ENCODE measurements at places on chromosomes 2 and 18.
A peak's percentile ranks its signal among the peaks of the same experiment; 100 is the strongest.

- DNase-seq, result peak; percentile 8
These were observed 116.6 kb downstream of the ATL2 start for GRCh38 chr2:38260469-38260868.

- DNase-seq, result no peak
These were observed 14.1 kb downstream of the PTRHD1 start for GRCh38 chr2:24779116-24779515.

DNA sequence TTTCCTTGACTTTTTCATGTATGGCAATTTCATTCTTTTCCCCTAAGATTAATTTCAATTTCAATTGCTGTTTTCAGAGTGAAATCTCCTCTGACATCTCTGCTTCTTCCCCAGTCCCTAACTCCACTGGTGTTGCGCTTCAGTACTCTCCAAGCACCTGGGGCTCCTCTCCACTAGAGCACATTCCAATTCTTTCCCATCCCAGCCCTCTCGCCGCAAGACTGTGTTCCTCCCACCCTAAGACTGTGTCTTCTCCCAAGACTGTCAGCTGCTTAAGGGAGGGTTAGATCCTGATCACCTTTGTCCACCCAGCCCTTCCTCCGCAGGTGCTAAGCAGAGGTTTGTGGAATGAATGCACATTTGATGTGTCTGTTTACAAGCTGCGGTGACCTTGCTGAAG is 255.7 kb upstream of the CCDC68 start:
- no peak for DNase-seq

DNA sequence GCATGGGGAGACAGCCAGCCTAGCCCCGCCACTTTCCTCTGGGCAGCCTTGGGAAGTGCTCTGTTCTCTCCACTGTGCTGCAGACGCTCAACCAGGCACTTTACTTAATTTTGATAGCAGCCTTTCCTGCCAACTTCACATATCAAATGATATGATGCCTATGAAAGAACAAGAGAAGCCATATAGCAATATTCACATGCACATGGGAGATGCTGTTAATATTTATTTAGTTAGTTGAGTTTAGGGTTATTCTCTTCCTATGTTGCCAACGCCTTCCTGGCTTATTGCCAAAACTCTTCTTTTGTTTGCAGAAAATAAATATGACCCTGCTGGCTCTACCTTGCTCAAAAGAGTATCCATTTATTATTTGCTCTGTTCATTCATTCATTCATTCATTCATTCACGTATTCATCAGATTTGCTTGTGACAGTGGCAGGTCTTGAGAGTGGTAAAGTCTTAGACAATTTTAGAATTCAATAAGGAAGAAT is 99.3 kb downstream of the GATA6 start:
- DNase-seq, result no peak

DNA sequence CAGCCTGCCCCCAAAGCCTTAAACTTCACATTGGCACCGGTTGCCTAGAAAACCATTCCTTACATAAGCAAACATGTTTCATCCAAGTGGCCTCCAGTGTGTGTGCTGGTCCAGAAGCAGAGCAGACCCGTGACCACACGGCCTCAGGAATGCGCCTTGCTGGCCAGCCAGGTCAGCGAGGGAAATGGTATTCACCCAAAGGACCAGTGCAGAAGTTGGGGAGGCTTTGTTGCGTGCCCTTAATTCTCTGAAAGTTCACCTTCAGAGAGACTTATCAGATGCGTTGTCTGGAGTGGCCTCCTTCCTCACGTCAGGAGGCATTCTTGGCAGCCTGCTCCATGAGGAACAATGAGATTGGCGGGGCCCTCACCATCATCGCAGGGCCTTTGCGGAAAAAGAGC is 25.9 kb downstream of the NRP2 start:
- DNase-seq, result peak; percentile 65

- DNase-seq, result peak; percentile 86
These were observed 216.0 kb downstream of the TGIF1 start for GRCh38 chr18:3665780-3666525.

GRCh38 chr2:24332791-24333540 is 27.4 kb downstream of the ITSN2 start:
- no peak for DNase-seq

GRCh38 chr2:219500135-219500534 is 1.4 kb downstream of the GMPPA start:
- DNase-seq, result peak; percentile 79

DNA sequence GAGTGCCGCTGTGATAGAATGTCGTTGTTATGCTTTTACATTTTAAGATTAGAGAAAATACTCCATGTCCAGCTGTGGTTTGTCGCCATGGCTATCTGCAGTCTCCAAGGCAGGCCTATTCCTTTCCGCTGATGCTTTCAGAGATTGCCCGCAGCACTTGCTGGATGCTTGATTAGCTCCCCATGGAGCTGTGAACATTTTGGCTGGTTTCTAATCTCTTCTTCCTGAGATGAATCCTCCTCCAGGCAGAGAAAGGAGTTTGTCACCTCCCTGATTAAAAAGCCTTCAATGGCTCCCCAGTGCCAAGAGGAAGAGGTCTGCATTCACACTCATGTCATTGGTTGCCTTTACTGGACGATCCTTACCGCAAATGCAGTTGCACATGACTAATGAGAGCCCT is 32.6 kb upstream of the LPIN1 start:
- DNase-seq, result no peak

GRCh38 chr2:1886405-1886992 is 142.2 kb upstream of the PXDN start:
- DNase-seq, result peak; percentile 54

DNA sequence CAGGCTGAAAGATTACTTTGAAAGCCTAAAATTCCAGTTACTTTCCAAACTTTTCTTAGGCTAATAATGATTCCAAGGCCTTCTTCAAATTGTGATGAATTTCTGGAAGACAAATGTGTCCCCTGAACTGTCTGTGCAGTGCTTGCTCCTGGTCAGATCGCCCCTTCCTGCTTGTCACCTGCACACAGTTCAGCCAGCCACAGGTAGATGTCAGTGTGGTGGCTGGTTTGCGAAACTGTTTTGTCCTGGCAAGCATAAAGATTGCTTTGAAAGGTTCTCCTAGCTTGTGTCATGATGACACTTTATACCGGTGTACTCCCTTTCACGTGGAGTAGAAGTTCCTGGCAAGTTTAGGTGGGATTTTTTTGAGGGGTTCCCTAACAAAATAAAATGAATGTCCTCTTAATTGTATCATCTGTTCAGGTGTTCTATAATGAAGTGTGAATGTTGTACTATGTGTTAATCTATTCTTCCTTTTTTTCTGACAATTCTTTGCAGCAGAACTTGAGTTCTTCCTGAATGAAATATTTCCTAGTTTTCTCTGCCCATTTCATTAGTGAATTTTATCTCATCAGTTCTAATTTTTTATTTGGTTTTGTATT is 298.8 kb downstream of the ZNF407 start:
- DNase-seq, result no peak

DNA sequence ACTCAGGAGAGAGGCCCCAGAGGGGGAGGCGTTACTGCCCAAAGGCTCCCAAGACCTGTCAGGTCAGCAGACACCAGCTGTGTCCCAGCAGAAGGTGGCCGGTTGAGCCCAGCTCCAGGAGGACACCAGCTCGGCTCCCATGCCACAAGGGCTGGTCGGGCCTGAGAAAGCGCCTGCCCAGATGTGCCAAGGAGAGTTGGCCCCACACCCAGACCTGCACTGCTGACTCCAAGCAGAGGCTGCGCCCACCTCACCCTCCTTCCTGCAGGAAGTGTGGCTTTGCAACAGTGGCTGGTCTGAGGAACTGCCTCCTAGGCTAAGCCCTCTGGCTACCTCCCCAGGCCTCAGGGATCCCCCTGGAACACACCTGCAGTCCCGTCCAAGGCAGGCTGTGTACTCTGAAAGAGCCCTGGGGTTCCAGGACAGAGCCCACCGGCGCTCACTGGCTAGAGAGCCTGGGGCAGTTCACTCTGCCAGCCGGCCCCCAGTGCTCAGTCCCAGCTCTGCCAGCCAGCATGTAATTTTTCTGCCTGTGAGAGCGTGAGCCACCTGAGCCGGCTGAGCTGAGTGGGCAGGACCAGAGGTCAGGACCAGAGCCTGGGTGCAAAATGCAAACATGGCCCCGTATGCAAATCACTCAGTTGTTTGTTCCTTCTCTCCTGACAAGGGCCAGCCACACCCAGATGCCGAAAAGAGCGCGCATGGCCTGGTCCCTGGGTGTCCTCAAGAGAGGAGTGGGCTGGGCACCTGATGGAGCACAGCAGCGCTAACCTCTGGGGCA is 36.9 kb upstream of the PTMA start:
- no peak for DNase-seq

GRCh38 chr2:87996570-87996969 is 19.8 kb downstream of the RNU2-63P start:
- DNase-seq, result no peak

GRCh38 chr18:48605408-48605845 is 66.6 kb downstream of the CTIF start:
- DNase-seq, result no peak

DNA sequence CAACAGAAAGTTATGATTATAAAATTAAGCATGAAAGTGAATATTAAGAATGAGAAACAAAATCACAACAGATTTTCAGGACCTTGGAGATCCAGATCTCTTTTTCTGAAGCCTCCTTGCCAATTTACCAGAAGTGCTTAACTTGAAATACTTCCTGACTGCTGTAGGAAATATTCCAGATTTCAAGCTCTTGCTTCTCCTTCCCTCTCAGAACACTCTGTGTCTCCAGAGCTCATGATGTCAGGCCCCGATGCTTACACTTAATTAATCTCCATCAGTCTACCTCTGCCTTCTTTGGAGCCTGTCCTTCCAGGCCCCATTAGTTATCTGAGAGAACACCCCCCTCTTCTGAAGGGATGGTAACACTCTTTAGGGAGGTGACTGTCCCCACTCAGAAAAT is 20.7 kb upstream of the NT5C1B start:
- no peak for DNase-seq

- no peak for DNase-seq
These were observed 365.2 kb downstream of the AKAIN1 start for GRCh38 chr18:4831791-4832375.

DNA sequence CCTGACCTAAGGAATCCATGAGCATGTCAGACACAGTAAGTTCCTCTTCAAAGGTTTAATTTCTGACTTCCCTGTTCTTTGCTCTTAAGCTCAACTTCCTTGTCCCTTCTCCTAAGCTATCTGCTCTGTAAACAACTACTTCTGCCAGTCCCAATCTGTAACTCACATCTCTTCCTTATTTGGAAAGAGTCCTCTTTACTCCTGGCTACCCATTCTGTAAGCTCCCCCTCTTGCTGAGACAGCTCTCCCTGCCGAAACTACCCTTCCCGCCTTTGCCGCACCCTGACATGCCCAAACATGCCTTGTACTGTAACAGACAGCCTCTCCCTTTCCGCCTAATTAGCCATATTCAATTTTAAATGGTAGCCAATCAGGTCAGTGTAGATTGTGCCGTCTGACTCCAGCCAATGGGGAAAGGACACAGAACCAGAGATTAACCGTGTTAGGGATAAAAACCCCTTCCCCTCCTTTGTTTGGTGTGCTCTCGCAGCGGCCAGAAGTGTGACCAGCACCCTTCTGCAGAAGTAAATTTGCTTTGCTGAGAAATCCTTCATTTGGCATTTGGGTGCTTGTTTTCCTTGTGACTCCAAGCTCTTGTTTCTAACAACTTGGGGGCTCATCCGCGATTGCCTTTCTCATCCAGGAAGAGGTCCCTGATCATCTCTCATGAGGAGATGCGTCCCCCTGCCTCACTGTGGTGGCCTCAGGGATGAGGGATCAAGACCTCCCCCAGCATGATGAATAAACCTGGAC is 49.0 kb downstream of the PIAS2 start:
- no peak for DNase-seq

DNA sequence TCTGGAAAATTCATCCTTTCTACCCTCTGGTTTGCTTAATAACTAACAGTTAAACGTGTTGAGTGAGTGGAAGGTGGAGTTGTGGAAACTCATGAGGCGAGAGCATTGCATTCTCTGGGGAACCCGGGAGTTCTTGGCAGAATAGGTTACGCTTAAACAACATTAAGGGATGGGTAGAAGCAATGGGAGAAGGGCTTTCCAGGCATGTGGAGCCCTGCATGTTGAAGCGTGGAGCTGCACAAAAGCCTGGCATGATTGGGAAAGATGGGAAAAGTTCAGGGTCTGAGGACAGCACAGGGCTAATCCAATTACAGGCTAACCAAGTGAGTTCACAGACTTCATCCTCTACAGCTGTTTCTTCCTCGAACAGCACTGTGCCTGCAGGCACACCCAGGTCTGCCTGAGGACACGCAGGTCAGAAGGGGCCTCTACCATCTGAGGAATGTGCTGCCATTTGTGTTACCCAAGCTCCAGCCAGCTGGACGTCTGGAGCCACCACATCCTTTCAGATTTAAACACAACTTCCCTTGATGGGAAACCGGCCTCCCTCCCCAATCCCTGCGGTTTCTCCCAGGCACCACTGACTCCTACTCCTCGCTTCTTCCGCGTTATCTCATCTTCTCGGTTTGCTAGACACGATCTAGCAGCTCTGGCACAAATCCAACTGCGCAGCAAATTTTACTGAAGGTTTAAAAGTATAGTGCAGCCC is 164.2 kb downstream of the ANTXR1 start:
- DNase-seq, result peak; percentile 99

- peak; percentile 70 for DNase-seq
These were observed 576.0 kb downstream of the ARHGAP15 start for GRCh38 chr2:143705108-143705707.

- DNase-seq, result no peak
These were observed 203.8 kb downstream of the PTPRM start for GRCh38 chr18:7770908-7771307.

DNA sequence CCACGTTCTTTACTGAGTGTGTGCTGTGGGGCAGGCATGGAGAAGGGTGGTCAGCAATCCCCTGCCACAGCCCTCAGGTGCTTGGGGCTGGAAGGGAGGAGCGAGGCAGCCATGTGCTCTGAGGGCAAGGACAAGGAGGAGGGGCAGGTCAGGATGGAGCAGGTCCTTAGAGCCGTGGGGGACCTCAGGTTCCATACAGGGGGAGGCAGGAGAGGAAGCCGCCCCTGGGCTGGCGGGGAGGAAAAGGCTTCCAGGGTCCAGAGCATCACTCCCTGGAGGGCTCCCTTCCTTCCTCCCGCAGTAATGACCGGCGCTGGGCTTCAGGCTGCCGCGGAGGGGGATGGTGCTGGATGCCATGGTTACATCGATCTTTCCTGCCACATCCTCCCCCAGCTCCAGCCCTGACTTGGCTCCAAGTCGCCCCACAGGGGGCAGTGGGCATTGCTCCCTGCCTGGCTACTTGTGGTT is 6.6 kb downstream of the GAREM2 start:
- DNase-seq, result no peak

DNA sequence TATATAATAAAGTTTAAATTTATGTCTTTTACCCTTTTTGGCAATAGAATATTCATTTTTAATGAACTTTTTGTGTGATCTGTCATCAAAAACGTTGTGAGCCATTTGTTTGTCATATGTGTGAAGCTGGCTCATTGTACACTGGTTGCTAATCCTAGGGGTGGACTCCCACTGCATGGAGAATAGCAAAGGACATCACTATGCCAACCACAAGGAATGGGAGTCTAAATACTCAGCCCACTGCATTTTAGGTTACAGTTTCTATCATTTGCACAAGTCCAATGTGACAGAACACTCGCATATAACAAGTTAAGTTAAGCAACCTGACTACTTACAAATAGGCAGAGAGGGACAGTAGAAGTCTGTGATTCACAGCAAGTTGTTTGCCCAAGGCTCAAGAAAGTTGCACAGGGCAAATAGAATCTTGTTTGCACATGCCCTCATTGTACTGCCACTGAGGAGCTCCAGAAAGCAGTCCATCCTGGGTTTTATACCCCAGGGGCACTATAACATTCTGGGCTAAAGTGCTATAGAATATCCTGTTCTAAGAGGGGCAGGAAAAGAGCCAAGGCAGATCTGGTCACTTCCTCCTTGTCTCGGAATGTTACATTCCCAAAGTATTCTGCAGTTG is 545.9 kb upstream of the GCFC2 start:
- no peak for DNase-seq

GRCh38 chr2:104582471-104582870 is 271.4 kb upstream of the POU3F3 start:
- DNase-seq, result no peak
